Glomerular endothelial cell (primary cell): ENCODE measurements at places on chromosomes 11 and 22. TPM values are rescaled to one million over a fixed set of nuclear protein-coding genes. Genes with fewer than 3 reads are reported as not detected.

Gene FAM83F
- total RNA-seq, result 0.05 and 0.18 TPM in 2 replicates

Gene C11orf97
- not detected in 2 replicates for total RNA-seq

Gene ZP1
- total RNA-seq, result not detected in 2 replicates

Gene FERMT3
- total RNA-seq, result 31.7 and 38.9 TPM in 2 replicates

Gene ARHGAP20
- total RNA-seq, result 0.29 and 0.70 TPM in 2 replicates

Gene MFRP
- 0.35 and 0.39 TPM in 2 replicates for total RNA-seq

Gene SHISAL1
- total RNA-seq, result 0.29 and 0.97 TPM in 2 replicates

Gene FAM111A
- total RNA-seq, result 23.3 and 41.9 TPM in 2 replicates
